Bronchial epithelial cell (primary cell): ENCODE measurements at places on chromosomes 7 and 10. TPM values are rescaled to one million over a fixed set of nuclear protein-coding genes. Genes with fewer than 3 reads are reported as not detected.

DNA sequence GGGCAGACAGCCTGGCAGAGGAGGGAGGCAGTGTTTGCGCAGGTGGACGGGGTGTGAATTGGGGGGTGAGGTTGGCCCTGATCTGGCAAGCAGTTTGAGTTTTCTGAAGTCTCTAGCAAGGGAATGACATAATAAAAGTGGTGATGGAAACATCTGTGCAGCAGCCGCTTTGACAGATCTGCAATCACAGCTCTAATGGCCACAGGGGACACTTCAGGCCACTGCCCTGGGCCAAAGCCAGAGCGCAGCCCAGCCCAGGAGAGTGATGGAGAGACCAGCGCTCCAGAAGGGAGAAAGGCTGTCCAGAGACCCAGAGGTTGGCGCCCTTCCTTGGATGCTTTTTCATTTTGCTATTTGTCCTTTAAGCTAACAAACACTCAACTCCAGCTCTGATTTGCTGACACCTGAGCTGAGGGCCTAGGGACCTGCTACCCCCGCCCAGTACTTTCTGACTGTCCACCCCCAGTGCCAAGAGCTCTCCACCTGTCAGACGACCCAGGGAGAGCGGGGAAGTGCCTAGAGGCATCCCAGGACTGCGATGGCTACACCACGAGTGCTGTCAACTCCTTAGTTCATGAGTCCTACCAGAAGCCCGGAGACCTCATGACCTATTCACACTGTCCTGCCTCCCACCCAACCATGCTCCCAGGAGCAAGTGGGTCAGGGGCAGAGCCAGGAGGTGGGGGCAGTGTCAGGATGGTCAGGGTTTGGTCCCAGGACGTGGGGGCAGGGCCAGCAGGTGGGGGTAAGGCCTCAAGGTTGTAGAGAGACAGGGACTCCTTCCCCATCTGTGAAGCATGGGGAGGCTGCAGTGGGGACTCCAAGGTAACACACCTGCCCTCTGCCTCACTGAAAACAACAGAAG, 112.6 kb downstream of the PRKAG2 start:
- no peak for DNase-seq

DNA sequence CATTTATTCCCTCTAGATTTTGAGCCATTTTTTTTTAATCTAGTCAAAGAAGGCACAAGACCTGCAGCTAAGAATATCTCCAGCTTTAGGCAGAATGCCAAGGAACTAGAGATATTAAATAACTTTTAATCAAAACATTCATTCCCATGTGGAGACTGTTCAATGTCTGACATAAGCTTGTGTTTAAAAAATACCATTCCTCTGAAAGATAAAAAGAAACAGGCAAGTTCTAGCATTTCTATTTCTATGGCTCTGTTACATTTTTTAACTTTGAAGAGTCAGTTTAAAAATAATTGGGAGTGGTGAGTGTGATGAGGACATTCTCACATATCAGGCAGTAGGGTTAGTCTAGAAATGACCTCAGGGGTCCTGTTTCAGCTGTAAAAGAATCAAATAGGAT, 48.0 kb downstream of the RHOBTB1 start:
- DNase-seq: no peak

DNA sequence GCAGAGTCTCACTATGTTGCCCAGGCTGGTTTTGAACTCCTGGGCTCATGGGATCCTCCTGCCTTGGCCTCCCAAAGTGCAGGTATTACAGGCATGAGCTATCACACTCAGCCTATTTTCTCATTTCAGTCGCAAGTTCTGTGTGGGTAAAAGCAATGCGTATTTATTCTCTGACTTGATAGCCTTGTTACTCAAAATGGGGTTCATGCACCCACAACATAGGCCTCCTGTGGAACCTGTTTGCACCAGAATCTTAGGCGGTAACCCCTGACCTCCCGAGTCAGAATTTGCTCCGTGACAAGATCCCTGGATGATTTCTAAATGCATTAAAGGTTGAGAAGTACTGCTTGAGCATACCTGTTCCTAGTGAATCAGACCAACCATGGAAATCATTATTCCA, 7.3 kb downstream of the IL2RA start:
- no peak for DNase-seq

GRCh38 chr7:158588878-158589442, 1.3 kb upstream of the PTPRN2 start:
- DNase-seq: no peak

GRCh38 chr7:20735346-20736065, 51.2 kb downstream of the SP8 start:
- no peak for DNase-seq

DNA sequence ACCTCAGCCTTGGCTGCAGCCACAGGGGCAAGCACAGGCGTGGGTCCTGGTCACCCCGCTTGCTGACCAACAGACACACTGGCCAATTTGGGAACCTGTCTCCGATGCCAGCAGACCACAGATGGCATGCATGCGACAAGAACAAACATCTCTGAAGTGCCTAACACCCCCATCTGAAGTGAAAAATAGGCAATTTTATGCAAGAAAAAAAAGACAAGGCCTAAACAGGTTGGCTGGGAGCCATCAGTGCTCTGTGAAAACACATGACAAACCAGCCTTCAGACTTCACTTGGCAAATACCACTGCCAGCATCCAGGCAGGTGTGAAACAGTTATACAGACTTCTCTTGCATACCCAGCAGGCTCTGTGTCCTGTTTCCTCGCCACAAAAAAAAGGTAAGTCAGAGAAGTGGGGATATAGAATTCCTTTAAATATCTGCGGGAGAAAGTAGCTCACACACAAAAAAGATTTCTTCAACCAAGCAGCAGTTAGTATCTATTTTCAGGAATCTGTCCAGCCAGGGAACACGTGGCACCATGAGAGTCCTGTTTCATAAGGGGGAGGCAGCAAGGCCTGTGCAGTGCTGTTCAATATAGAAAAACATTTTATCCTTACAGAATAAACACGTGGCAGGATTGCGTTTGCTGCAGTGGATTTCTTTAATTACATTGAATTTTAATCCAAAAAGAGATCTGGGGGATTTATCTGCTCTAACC, 293.4 kb upstream of the MKLN1 start:
- DNase-seq: no peak

The LRRC17 gene
- 0.26 and 0.38 TPM in 2 replicates for total RNA-seq

The ATOH7 gene
- total RNA-seq: under 0.01 TPM in 1 of 2 replicates, not detected in the other

The OR2A12 gene
- total RNA-seq: not detected in 2 replicates

The HMX3 gene
- 0.13 TPM in 1 of 2 replicates, not detected in the other for total RNA-seq

The CPA1 gene
- total RNA-seq: not detected in 2 replicates

The ZNF853 gene
- total RNA-seq: 0.26 and 0.53 TPM in 2 replicates

The MBL2 gene
- total RNA-seq: not detected in 2 replicates
